Fibroblast of skin of back (primary cell): ENCODE measurements at places on chromosomes 6 and 20.

GRCh38 chr6:23013776-23014175 lies 444.4 kb downstream of the HDGFL1 start:
- DNase-seq: no peak

- DNase-seq: no peak
Observed at GRCh38 chr6:111692327-111693164, 86.9 kb upstream of the TRAF3IP2 start.

GRCh38 chr6:87152526-87152955 lies 2.8 kb upstream of the ZNF292 start:
- DNase-seq: peak; percentile 17

GRCh38 chr6:92545861-92546260 lies 873.5 kb downstream of the EPHA7 start:
- DNase-seq: no peak
